ENCODE measurements at places on chromosomes 2 and 18. TPM values are rescaled to one million over a fixed set of nuclear protein-coding genes. Genes with fewer than 3 reads are reported as not detected.

The PFN4 gene
- total RNA-seq: 0.29 TPM

The UGT1A4 gene
- not detected for total RNA-seq

The TNFAIP6 gene
- total RNA-seq: not detected

The SLC9A4 gene
- 0.20 TPM for total RNA-seq

The ATG16L1 gene
- 57.1 TPM for total RNA-seq

The ZC3H15 gene
- total RNA-seq: 70.8 TPM

The LRRTM1 gene
- not detected for total RNA-seq

The IL18R1 gene
- total RNA-seq: 83.8 TPM

The CPSF3 gene
- total RNA-seq: 47.9 TPM

The HOXD13 gene
- not detected for total RNA-seq

The RNU2-63P gene
- total RNA-seq: 16.7 TPM

The PIEZO2 gene
- total RNA-seq: not detected

The IDH1 gene
- total RNA-seq: 22.9 TPM

The LAMA3 gene
- not detected for total RNA-seq
